Stimulated activated CD4-positive, alpha-beta T cell treated with anti-CD3 and anti-CD28 coated beads, Interleukin-15, amount 100 ng/mL, for 24 hours (primary cell): ENCODE measurements at places on chromosomes 7 and 10.

DNA sequence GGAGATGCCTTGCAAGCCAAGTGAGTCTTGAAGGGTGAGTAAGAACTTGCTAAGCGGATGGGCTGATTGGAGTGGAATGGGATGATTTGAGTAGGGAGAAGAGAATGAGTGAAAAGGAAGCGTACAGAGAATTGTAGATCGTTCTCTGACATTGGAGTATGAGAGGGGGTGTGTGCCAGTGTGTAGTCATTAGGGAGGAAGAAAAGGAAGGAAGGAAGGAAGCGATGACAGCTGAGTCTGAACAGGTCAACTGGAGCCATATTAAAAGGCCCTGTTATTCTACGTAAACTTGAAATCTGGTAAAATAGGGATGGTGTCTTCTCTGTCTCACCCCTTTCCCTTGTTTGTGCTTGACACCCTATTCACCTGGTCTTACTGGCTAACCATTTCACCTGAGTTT, 55.1 kb downstream of the SLK start:
- no peak for DNase-seq

- no peak for DNase-seq
Measured at GRCh38 chr10:131573256-131573655, 261.7 kb upstream of the TCERG1L start.

- DNase-seq = no peak
Measured at GRCh38 chr7:74221713-74222112, 11.9 kb downstream of the LAT2 start.

DNA sequence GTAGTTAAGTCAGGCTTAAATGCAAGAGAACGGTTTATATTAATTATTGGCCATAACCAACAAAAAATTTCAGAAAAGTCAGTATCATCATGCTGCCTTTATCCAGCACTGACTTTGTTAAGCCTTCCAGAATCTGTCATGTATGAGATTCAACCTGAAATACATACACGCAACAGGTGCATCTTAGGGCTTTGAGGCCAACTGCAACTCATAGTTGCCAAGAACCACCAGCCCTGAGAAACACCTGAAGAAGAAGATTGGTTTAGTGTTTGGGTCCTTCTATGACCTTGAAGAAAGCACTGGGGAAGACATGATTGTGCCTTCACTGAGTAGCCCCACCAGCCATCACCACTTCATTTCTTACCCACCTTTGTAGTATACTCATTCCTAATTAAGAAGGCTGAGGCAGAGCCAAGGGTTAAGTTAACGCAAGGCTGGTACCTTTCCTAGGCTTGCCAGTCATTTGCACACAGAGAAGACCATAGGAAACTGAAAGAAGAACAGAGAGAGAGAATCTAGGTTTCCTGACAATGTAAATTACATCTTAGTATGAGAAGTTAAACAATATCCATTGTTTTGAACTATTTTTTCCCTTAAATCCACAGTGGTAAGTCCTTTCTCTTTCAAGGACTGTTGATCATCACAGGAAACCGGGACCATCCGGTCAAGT, 200.1 kb upstream of the PRKCQ start:
- no peak for DNase-seq

DNA sequence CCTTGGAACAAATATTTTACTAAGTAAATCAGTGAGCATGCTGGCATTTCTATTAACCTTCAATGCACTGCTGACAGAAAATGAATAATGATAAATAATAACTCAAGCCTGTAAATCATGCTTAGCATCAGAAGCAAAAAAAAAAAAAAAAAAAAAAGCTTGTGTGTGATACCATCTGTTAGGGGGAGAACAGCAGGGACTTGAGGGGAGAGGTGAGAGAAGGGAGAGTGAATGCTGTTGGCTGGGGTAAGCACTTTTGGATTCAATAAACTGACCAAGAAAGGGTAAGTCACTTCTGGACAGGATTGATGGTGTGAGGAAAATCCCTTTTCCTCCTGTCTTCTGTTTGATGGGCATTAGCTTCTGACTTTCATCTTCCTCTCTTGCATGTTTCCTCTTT, 996.4 kb downstream of the KCNMA1 start:
- DNase-seq = no peak

- no peak for DNase-seq
Measured at GRCh38 chr10:86960863-86961434, 2.5 kb downstream of the SNCG start.

GRCh38 chr10:69338547-69339450, 60.5 kb downstream of the HK1 start:
- DNase-seq = no peak

DNA sequence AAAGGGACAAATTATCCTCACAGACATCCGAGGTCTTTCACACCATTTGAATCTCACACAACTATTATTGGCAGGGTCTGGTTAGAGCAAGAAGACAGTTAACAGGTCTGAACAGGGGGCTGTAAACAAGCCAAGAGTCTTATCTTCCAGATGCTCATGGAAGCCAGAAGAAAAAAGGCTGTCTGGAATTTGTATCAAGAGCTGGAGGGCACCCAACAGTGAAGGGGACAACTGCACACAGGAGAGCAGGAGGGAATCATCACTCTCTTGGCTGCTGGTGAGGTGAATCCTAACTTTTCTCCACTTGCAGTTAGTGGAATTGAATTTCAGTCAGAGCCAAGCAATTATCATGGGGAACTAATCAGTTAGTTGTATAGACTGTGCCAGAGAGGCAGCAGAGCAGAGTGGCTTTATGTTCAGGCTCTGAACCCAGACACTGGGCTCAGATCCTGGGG, 880.2 kb upstream of the AUTS2 start:
- no peak for DNase-seq

- no peak for DNase-seq
Measured at GRCh38 chr10:116654816-116655215, 34.1 kb downstream of the PNLIPRP2 start.

DNA sequence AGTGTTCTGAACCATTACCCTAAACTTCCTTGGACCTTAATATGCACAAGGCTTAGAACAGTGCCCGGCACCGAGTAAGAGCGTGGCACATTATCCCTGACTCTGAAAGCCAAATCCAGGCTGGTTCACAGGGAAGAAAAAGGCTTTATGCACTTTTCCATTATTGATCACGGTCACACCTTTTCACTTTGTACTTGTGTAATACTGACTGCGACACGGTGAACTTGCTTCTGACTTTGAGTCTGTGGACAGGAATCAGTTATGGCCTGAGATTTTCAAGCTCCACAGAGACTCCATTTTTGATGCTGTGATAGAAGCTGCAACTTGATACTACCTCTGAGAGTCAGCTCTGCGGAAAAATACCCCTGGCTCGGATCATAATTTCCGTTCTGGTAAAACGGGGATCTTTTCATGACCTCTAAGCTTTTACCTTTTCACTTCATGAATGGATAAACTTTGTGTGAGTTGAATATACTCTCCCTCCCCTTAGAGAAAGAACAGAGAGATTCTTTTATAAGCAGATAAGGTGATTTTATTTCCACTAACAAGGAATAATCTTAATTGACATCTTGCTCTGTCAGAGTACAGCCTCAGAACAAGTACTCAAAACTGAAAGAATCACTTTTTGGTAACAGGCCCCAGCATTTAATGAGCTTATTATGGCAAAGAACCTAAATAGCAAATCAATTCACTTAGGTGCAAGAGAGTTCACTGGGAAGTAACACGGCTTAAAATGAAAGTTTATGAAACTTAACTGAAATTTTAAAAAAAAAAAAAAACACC, 88.8 kb downstream of the ELMO1 start:
- DNase-seq = peak; percentile 58

GRCh38 chr10:83824099-83824498, 315.2 kb upstream of the GHITM start:
- no peak for DNase-seq

GRCh38 chr7:133275008-133275407, 22.1 kb downstream of the EXOC4 start:
- DNase-seq = no peak

- DNase-seq = no peak
Measured at GRCh38 chr7:150748376-150748775, 11.2 kb downstream of the GIMAP5 start.

DNA sequence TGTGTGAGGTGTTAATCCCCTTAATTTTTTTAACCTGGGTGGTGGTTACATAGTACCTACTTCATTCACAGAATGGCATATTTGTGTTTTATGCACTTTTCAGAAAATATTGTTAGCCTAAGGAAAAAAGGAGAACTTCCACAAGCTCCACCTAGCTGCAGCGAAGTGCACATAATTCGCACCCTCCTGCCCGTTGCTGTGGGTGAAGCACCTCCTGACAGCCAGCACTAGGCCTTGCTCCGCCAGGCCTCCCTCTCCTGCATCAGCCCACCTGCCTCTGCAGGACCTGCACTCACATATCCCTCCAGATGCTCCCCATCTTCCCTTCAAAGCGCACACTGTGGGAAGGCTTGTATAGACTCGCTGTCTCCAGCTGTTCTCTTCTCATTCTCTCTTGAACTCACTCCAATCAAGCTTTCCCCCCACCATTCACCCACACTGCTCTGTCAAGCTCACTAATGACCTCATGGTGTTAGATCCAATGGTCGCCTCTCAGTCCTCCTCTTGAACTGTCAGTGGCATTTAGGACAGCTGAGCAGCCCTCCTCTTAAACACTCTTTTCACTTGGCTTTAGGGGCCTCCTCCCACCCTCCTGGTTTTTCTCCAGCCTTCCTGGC, 20.7 kb upstream of the GRID1 start:
- no peak for DNase-seq

GRCh38 chr7:83947260-83947659, 247.3 kb downstream of the SEMA3A start:
- peak; percentile 5 for DNase-seq

- DNase-seq = peak; percentile 22
Measured at GRCh38 chr10:58435297-58435985, 50.2 kb downstream of the TFAM start.

GRCh38 chr10:102152545-102152890, 329 bp downstream of the NOLC1 start:
- peak; percentile 72 for DNase-seq

- DNase-seq = no peak
Measured at GRCh38 chr7:78218876-78219275, 420.3 kb downstream of the PHTF2 start.

GRCh38 chr10:33290321-33291052, 44.0 kb downstream of the NRP1 start:
- no peak for DNase-seq

- DNase-seq = no peak
Measured at GRCh38 chr7:118214833-118215182, 9.7 kb upstream of the ANKRD7 start.

DNA sequence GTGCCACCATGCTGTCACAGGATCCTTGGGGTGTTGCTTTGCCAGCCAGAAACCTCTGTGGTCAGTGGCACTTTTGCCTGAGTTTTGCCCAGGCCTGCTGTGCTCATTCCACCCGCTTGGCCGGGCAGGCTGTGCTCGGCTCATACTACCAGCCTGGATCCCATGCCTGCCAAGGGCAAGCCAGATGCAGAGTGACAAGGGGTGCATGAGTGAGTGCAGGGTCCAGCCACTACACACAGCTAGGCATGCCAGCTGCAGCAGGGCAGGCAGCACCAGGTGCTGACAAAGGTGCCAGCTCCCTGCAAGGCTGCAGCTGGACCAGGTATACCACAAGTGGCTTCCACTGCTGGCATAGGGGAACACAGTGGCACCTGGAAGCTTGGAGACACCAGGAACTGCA, 28.6 kb downstream of the C10orf67 start:
- no peak for DNase-seq

DNA sequence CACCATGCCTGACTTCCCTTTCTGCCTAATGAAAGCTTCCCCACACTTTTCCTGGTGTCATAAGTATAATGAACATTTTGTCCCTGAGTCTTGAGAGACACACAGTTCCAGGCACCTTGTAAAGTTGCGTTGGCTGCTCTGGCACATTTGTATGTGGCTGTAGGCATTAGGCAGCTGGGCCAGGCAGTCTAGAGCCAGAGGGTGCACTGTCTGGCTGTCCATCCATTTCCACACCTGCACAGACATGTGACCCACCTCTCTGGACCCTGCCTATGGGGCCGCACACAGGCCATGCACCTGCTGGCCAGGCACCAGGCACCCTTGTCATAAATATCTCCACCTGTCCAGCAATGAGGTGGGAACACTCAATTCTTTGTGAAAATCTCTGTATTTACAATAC, 54.7 kb upstream of the ANTXRL start:
- DNase-seq = no peak
